ENCODE measurements at places on chromosomes 1 and 21.

DNA sequence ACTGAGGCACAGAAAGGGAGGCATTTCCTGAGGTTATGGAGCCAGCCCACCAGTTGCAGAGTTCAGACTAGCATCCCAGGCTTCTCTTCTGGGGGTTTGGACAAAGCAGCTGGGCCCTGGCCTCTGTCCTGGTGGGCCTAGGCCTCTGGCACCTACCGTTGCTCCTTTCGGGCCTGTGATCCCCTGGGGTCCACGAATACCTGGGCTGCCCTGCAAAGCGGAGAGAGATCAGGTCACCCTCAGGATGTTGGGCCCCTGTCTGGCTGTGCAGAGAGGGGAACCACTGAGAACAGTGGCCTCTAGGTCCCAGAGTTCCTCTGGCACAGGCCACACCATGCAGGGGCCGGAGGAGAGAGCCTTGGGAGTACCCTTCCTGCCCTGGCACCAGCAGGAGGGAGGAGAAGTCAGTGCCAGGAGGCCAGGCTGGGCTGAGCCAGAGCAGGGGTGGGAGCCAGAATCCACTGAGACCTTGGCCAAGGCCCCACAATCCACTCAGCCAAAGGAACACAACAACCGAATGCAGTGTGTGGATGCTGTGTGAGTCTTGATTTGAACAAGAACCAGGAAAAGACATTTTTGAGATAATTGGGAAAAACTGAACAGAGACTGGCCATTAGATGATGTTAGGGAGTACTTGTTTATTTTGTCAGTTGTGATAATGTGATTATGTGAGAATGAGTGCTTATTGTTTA, 8.9 kb downstream of the COL9A2 start:
- DNase-seq, result no peak

DNA sequence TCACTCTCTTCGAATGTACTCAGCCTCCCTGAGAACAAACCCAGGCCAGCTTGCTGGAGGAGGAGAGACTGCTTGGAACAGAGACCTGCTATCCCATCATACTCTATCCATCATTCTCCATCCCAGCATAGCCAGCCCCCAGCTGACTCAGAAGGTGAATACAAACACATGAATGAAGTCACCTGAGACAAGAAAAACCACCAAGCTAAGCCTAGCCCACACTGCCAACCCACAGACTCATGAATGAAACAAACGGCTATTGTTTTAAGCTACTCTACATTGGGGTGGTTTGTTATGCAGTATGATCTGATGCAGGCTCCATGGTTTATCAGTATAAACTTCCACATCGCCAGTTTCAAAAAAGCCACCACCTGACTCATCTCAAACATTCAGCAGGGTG, 395.6 kb downstream of the SETD4 start:
- no peak for DNase-seq

DNA sequence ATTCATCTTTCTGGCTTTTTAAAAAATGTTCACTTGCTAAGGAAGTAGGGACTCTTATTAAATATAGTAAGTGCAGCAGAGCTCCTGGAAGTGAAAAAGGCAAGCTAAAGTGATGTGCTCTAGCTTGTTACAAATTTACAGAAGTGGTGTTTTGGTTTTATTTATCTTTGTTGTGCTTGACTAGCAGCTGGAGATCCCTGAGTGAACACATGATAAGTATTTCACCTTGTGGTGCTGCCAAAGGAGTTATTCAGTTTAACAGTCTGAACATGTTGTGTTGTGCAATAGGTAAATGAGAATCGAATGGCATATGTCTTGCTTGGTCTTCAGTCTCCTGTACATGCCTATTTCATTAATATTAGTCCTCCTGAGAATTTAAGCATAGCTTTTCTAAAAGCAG, 315.7 kb downstream of the TPR start:
- DNase-seq, result peak; percentile 63

GRCh38 chr1:205346956-205347574, 9.7 kb downstream of the KLHDC8A start:
- no peak for DNase-seq

DNA sequence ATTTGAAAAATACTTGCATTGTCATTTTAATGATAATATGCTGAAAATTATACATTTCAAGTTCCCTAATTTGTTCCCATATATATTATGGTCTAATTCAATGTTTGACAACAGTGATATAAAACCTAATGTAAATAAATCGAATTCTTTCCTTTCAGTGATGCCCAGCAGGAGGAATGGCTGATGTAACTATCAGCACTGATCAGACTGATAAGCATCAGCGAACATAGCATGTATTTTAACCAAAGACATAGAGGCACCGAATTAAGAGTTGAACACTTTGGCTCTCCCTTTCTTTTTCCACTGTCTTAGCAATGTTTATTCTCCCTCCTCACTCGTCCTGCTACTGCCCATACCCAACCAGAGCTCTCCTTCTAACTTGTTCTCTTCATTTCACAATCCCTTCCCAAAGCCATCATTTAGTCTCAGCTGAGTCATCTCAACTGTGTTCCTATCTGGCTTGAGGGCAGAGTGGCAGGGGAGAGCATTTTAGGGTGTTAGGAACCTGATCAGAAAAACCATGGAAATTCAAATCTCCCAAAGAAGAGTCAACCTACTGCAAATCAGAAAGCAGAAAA, 58.8 kb upstream of the C1orf115 start:
- no peak for DNase-seq

GRCh38 chr1:62613325-62613727, 16.0 kb downstream of the ANGPTL3 start:
- no peak for DNase-seq

GRCh38 chr1:156880473-156880872, 13.0 kb upstream of the PEAR1 start:
- DNase-seq, result no peak

DNA sequence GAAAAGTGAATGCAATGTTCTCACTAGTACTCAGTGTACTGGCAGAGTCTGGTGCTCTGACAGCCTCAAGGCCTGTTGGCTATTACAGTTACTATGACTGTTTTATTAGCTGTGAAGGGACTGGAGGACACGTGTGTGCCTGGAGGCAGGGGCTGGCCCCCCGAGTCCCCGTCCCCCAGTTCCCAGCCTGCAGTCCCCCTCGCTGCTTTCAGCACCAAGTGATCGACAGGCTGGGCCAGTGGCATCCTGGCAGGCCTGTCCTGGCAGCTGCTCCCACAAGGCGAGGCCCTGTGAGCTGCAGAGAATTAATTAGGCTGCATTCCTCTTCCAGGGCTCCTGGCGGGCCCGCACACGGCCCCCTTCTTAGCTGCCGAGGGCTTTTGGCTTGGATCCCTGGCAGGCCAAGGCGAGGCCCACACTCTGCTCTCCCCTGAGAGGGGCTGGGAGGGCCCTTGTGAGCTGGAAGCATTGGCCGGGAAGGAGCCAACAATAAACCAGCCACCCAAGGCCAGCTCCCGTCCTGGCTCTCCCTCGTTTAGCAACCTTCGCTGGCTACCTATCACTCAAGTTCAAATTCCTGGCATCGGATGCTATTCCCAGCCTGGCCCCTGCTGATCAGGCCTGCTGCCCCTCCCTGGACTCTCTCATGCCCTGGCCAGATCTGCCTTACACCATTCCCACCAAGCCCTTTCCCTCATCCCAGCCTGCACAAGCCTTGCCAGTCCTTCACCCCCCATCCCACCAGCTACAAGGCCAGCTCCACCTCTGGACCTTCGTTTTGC, 9.8 kb downstream of the EDN2 start:
- no peak for DNase-seq

- no peak for DNase-seq
Observed at GRCh38 chr21:45234965-45235364, 52.7 kb downstream of the POFUT2 start.

DNA sequence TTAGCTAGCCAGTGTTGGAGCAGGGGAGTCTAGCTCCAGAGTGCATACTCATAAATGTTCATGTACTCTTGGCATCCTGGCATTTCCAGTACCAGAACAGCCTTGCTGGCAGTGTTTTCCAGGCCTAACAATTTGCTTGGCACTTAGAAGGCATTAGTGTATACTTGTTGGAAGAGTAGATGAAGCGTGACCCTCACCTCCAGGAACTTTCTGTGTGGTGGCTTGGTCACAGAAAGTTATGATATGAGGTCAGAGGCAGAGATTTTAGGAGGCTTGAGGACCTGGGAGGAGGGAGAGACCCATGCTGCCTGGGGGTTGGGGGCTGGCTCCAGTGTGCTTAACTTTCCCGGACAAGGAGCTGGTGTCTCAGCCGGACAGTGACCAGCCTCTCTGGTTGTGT, 52.7 kb upstream of the GCLM start:
- DNase-seq, result no peak

- no peak for DNase-seq
Observed at GRCh38 chr21:43764576-43765495, 11.3 kb downstream of the CSTB start.

GRCh38 chr1:77825131-77825709, 45.8 kb downstream of the MIGA1 start:
- DNase-seq, result peak; percentile 10

GRCh38 chr1:86825319-86825718, 88.6 kb downstream of the SELENOF start:
- peak; percentile 15 for DNase-seq

- no peak for DNase-seq
Observed at GRCh38 chr1:47866601-47867437, 130.4 kb downstream of the TRABD2B start.

DNA sequence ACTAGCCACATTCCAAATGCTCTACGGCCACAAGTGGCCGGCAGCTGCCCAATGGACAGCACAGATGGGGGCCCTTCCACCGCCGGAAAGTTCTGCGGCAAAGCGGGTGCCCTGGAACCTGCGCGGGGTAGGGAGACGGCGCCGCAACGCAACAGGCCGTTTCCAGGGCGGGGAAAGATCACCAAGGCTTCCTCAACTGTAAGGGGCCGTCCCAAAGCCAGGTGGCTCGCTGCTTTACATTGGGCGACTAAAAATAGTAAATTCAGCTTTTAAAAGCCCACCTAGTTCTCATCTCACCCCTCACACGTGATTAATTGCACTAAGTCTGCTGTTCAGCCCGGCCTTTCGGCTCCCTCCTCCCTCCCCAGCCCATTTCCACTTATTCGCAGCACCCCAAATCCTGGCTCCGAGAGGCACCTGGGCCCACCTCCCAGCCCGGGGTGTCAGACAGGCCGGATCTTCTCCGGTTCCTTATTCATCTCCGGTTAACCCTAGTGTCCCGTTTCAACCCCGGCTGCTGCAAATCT, 643 bp downstream of the CFAP298 start:
- peak; percentile 30 for DNase-seq

- DNase-seq, result peak; percentile 75
Observed at GRCh38 chr1:204151552-204152309, at the start of gene ETNK2. Gene ETNK2, minus strand, starts transcription at chr1:204152044. Its CDS starts 192 bp downstream, at chr1:204151852.

DNA sequence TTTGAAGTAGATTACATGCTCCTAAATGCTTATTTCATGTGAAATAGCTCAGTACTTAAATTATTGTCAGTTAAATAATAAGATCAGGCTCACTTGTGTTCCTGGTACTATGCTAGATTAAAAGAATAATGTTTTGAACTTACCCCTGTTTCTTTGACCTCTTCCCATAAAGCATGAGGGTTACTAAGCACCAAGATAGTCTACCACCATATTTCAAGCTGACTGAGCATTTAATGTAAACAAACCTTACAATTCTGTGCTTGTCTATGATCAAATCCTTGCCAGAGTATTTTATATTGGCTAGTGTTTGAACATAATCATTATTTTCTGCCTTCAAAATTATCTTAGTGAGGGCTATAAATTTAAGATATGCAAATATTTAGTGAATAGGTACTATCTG, 98.1 kb downstream of the LHX9 start:
- DNase-seq, result no peak

DNA sequence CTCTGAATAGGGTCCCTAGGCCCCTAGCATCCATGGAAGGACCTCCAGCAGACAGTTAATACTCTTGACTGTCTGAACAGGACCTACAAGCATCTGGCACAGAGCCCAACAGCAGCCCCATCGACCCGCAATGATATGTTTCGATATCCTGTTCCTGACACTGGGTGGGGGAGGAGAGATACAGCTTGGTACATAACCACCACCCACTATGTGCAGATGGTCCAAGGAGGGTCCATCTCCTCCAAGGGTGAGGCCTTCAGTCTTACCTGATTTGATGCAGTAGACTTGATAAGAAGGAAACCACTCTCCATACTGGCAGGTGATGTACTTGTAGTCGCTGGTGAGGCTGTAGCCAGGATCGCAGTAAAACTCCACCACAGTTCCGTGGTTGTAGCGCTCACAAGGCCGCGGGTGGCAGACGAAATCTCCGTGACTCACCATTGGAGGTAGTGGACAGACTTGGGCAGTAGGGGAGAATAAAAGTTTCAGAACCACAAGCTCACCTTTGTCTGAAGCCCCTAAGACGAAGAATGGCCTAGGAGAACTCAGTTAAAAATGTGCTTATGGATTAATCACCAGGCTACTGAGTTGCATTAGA, 86.0 kb upstream of the TLR5 start:
- no peak for DNase-seq

GRCh38 chr1:14921057-14921456, 232.5 kb upstream of the TMEM51 start:
- DNase-seq, result no peak
